Cortex of kidney (tissue), 1 donor: ENCODE measurements at places on chromosomes 1 and 21.

DNA sequence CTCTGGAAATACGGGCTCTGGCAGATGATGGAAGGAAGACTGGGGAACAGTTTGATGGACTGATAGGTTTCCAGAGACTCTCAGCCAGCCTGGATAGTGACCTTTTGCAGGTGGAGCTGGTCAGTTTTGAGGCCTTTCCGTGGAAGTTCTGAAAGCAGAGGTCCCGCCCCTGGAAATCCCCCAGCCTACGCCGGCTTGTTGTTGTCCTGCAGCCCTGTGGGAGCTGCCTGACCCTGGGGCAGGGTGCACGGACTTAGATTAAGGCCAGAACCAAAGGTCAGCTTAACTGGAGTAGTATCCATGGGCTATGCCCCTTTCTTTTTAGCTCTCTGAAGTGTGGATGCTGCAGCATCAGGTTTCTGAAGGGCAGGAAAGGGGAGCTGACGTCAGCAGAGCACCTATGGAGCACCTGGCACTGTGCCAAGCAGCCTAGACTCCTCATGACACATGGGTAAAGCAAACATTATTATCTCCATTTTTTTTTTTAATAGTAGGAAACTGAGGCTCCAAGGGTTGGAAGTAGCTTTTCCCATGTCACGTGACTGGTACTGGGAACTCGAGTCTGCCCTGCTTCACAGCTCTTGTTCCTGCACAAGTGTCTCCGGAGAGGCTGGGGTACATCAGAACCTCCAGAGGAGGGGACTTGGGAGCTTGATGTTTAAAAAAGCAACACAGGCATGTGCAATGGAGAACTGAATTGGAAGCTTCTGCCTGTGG is 38.5 kb downstream of the IER5 start:
- DNase-seq, result no peak

- no peak for DNase-seq
Measured at GRCh38 chr1:27406362-27406680, 13.9 kb downstream of the GPR3 start.

DNA sequence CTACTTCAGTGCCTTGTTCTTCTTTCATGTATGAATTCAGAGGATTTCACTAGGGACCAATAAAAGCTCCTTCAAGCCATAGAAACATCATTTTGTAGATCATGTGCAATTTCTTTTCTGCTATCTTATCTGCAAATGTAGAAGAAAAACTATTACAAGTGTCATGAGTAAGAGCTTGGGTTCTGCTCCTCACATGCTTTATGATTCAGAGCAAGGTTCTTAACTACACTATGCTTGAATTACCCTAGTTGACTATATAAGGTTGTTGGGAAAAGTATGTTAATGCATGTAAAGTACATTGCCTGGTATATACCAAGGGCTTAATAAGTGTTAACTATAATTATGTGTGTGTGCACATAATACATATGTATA is 91.4 kb upstream of the S1PR1 start:
- no peak for DNase-seq

GRCh38 chr1:8435569-8436071 is 117.7 kb downstream of the SLC45A1 start:
- no peak for DNase-seq

DNA sequence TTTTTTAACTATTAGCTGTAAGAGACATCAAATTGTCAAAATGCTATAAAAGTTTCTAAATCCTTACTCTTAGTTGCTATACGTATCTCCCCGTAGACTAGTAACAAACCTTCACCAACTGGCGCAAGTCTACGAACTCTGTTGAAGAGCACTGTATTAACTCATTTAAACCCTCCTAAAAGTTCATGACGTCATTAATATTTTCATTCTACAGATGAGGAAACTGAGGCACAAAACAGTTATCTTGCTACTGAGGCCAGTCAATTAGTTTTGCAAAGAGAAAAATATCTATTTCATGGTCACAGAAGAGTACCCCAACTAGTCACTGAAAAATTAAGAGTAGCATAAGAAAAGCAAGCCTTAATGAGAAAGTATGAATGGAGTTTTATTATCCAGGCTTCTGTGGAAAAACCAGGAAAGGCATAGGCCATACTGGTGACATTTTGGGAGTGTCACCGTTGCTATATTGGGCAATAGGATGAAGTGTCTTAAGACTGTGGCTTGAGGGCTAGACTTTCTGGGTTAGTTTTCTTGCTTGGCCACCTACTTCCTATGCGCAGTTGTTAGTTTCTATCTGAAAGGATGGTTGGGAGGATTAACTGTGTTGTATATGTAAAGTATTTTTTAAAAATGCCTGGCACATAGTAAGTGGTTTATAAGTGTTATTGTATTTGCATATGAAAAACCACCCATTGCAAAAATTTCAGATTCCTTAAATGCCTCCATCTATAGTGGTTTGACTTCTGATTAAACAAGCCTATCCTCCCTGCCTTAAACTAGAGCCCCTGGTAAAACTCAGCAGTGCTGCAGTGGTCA is 52.4 kb upstream of the SYT14 start:
- DNase-seq, result no peak

DNA sequence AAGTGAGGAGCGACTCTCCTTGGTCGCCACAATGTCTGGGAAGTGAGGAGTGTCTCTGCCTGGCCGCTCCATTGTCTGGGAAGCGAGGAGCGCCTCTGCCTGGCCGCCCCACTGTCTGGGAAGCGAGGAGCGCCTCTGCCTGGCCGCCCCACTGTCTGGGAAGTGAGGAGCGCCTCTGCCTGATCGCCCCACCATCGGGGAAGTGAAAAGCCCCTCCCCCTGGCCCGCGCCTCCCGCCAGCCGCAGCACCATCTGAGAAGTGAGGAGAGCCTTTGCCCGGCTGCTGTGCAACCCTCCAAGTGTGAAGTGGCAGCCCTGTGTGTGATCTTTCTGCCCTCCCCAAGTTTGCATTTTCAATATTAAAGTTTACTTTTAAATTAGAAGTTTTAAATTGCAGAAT is 95.0 kb upstream of the PPP2R5A start:
- no peak for DNase-seq

- no peak for DNase-seq
Measured at GRCh38 chr1:39732730-39733129, 6.0 kb upstream of the PPIE start.

DNA sequence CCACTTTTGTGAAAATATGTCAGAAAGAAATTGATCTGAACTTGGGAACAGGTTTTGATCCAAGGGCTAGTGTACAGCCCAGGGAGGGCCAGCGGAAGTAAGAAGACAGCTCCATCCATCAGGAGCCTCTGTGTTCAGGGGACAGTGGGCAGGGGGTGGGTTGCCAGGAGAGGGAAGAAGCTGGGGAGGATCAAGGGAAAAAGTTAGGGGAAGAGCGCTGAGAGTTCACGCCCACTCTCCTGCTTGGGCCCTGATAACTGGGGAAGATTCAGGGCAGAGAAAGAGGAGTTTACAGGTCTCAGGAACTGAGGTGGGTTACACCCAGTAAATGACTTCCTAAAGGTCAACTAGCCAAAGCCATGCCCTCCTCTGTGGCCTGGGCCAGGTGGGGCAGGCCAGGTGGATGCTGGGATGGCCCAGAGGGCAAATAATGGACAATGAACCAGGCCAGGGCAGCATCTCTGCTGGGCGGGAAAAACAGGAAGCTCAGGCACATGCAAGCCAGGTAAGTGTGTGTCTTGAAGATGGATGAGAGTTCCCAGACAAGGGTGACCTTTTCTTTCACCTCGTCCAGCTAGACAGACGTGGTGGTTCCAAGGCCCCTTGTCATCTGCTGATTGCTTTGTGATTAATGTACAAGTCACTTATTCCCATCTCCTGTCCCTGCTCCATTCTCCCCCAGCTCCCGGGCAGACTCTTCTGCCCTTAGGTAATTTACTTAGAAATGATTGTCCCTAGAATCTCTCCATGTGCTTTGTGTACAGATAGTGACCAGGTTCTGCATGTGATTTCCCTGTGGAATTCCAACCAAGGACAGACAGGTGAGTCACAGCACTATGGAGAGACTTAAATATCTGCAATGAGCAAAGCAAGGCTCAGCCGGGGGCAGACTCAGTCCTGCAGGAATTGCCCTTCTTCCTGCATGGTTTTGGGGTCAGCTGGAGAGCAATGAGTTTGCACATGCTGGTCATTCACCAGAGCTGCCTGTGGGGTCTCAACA is 57.0 kb downstream of the MDM4 start:
- no peak for DNase-seq

DNA sequence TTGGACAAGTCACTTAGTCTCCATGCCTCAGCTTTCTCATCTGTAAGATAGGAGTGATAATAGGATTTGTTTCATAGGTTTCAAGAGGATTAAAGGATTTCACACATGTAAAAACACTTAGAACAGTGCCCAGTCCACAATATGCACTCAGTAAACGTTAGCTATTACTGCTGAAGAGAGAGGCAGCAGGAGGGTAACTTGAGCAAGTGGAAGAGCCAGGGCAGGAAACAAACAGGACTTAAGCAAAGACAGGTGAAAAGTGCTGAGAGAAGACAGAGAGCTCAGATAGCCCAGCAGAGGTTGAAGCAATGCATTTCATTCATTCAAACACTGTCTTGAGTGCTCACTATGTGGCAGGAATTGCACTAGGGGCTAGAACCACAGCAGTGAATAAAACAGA is 21.1 kb upstream of the H3-3A start:
- DNase-seq, result no peak

DNA sequence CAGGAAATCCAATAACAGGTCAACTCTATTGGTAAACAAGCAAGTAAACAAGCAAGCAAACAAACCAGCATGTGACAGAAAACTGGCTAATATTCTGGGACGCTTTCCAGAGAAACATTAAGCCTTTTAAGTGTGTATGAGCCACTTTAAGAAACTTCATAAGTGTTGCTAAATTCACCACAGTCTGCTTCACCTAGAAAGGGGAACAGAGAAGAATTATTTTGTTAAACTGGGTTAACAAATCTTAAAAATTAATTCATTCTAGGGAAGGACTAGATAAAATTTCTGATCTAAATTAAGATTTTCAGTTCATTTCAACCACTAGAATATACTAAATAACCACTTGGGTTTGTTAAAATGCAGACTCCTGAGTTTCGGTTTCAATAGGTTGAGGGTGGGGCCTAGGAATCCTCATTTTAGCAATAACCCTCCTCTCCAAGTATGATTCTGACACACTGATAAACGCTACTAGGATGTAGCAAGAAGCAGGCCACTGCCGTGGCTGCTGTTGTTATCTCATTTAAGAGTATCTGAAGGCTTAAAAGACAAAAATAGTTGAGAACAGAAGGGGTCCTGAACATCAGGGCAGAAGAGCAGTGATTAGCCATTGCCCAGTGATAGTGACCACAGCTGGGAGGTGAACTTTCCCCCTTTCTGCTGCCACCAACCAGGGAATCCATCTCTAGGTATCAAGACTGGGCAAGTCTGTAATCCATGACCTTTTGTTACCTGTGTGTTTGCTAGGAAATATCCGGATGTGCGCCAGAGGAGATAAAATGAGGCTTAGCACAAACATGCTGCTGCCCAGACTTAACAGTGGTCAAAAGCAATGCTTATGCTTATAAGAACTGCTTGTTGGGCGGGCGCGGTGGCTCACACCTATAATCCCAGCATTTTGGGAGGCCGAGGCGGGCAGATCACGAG is 11.2 kb downstream of the CREG1 start:
- DNase-seq, result no peak

DNA sequence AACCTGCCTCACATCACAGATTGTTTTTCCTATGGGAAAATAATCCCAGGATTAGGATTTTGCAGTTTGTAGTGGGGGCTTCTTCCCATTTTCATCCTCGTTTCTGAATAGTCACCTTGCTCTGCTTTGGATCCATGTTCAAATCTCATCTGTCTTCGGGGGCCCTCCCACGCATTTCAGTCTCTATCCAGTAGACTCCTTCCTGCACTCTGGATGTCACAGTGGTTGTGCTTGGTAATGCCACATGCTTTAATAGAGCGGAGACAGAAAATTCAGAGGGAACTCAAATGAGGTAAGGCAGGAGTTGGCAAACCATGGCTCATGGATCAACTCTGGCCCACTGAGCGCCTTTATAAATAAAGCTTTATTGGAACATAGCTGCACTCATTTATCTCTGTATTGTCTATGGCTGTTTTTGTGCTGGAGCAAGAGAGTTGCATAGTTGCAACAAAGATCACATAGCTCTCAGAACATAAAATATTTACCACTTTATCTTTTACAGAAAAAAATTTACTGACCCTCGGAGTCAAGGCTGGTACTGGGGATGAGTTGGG is 101.0 kb downstream of the SPATA46 start:
- DNase-seq, result no peak

DNA sequence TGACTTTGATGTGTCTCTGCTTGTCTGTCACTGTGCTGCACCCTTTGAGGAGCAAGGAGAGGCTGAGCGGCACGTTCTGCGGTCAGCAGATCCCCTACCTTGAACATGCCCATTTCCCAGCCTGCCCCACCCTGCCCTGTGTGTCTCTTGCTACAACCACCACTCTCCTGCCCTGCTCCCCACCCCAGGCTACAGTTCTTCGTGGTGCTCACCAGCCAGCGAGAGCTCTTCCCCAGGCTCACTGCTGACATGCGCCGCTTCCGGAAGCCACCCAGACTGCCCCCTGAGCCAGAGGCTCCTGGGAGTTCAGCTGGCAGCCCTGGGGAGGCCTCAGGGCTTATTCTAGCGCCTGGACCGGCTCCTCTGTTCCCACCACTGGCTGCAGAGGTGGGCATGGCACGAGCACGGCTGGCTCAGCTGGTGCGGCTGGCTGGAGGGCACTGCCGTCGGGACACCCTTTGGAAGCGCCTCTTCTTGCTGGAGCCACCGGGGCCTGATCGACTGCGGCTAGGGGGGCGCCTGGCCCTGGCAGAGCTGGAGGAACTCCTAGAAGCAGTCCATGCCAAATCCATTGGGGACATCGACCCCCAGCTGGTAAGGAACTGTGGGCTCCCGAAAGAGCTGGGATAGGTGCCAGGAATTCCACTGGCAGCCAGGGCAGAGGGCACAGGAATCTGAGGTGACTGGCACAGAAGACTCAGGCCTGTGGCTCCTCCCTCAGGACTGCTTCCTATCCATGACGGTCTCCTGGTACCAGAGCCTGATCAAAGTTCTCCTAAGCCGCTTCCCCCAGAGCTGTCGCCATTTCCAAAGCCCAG is 5.6 kb downstream of the HYI start:
- no peak for DNase-seq

DNA sequence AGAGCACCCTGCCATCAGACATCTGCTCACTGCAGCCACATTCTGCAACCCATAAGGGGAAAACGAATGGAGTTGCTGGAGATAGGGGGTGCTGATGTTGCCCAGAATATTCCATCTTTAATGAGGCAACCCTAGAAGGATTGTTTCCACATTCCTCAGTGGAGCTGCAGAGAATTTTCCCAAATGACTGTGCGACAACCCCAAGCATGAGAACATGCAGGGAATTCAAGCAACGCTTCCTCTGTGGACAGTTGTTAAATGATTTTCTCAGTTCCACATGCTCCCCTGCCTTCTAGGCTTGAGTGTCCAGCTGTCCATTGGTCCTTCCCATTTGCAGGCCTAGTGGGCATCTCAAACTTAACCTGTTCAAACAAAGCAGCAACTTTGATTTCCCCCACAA is 20.5 kb upstream of the UBL4B start:
- no peak for DNase-seq

GRCh38 chr1:119463569-119463968 is 43.4 kb upstream of the HSD3B1 start:
- DNase-seq, result no peak

DNA sequence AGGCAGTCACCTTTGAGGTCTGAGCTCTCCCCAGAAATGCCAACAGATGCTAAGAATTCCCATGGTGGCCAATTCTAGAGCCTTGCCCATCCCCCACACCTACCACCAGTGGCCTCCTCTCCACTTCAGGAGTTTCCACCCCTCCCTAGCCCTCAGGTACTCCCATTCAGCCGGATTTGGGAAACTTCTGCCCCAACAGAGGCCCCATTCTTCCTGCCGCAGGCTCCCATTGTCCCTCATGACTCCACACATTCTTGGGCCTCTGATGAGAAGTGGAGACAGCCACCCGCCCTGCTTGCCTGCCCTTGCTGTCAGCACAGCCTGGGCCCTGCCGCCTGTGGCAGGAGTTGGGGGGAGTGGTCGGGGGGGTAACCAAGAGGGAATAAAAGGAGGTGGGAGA is 4.6 kb downstream of the BLACAT1 start:
- no peak for DNase-seq
